ENCODE measurements at places on chromosomes 4 and X.
A peak's percentile ranks its signal among the peaks of the same experiment; 100 is the strongest.

DNA sequence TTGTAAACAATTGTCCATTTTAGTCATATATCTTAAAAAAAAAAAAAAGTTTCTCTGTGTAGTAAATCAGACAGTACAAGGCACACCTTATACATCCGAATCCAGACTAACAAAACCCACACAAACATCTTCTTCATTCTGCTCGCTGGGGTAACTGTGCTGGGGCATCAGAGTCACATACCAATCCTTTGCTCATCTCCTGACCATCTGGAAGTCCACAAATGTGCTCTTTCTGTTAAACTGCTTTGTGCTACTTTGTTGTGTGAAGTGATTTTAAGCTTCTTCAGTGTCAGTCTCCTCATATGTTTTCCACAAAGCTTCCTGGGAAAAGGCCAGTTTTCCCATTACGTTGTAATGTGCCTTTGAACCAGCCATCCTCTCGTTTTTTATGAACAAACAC is 86.2 kb upstream of the CBR4 start:
- H3K36me3 ChIP-seq: no peaks in the 10 kb centered on the region
- no peak overlapping the region for H3K27ac ChIP-seq
- no peak for DNase-seq
- H3K4me3 ChIP-seq: no peak overlapping the region

DNA sequence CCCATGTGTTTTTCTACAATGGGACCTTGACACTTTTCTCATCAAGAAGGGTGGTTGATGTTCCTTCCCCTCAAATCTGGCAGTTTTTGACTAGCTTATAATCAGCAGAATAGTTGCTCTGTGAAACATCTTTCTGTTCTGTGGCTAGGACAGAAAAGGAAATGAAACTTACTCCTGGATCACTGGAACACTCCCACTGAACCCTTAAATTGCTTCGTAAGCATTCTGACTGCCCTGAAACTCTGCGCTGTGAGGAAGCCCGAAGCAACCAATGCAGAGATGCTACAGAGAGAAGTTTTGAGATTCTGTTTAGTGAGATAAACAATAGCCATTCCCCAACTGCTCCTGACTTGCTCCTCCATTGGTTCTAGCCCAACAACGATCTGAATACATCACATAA is 602.2 kb downstream of the CENPC start:
- no peaks in the 10 kb centered on the region for H3K4me1 ChIP-seq
- H3K36me3 ChIP-seq: no peaks in the 10 kb centered on the region
- no peak overlapping the region for H3K27ac ChIP-seq
- DNase-seq: no peak
- no peaks in the 10 kb centered on the region for H3K27me3 ChIP-seq

DNA sequence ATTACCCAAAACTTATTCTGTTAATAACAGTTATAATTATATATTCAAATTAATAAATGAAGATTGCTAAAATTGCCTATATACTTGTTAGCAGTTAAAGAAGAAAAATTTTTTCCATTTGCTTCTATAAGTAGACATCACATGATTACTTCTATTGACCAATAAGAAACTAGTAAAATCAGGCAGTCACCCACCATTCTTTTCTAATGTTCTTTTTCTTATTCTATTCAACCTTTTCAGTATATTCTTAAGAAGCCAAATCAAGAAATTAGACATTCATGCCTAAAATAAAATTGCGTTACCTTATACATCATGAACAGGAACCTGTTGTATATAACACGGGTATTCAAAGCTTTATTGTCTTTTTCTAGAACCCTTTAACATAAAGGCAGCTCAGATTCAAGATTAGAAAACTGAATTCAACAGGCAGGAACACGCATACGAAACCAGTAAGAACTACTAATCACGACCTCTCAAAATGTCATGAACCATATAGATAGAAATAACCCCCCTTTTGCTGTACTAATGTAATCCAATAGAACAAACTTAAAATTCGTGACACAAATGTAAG is 568.1 kb upstream of the DIPK2B start:
- no peak for DNase-seq
- H3K27me3 ChIP-seq: no peaks in the 10 kb centered on the region
- peak overlapping the region; percentile 68 for H3K4me3 ChIP-seq
- H3K36me3 ChIP-seq: no peaks in the 10 kb centered on the region

GRCh38 chr4:147984065-147984777 is 252.3 kb downstream of the ARHGAP10 start:
- no peaks in the 10 kb centered on the region for H3K27me3 ChIP-seq
- H3K36me3 ChIP-seq: no peaks in the 10 kb centered on the region
- peak; percentile 42 for DNase-seq
- H3K4me3 ChIP-seq: no peak overlapping the region

DNA sequence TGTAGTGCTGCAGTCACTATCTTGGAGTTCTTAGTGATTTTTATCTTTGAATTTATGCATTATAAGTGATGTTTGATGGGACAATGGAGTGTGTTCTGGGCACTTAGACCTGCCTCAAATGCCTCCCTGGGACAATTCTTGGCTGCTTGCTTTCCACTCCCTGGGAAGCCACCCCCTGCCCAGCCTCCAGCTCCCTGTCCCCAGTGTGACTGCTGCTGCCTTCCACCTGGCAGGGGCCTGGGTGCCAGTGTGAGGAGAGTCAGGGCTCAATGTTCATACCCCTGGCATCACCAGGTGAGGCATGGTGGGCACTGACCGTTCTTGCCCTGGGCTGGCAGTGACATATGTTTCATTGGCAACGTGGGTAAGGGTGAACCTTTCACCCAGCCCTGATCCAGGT is 14.8 kb downstream of the MSX1 start:
- no peak overlapping the region for H3K4me3 ChIP-seq
- H3K27me3 ChIP-seq: peaks cover 33% of the 10 kb centered on the region
- H3K36me3 ChIP-seq: no peaks in the 10 kb centered on the region
- no peaks in the 10 kb centered on the region for H3K4me1 ChIP-seq
- H3K27ac ChIP-seq: no peak overlapping the region

- H3K27me3 ChIP-seq: no peaks in the 10 kb centered on the region
- no peaks in the 10 kb centered on the region for H3K4me1 ChIP-seq
- no peak overlapping the region for H3K4me3 ChIP-seq
- H3K36me3 ChIP-seq: no peaks in the 10 kb centered on the region
These were observed 18.8 kb downstream of the RGN start for GRCh38 chrX:47097018-47097417.

GRCh38 chr4:70704215-70704930 is 16.0 kb downstream of the UTP3 start:
- H3K4me3 ChIP-seq: peak overlapping the region; percentile 38
- peak overlapping the region; percentile 79 for H3K27ac ChIP-seq
- H3K36me3 ChIP-seq: no peaks in the 10 kb centered on the region

All from CD4-positive, alpha-beta memory T cell (primary cell).